Fibroblast of skin of abdomen (primary cell): ENCODE measurements at places on chromosomes 4 and X.

- DNase-seq: no peak
Observed at GRCh38 chrX:143781103-143781502, 60.6 kb upstream of the SPANXN2 start.

DNA sequence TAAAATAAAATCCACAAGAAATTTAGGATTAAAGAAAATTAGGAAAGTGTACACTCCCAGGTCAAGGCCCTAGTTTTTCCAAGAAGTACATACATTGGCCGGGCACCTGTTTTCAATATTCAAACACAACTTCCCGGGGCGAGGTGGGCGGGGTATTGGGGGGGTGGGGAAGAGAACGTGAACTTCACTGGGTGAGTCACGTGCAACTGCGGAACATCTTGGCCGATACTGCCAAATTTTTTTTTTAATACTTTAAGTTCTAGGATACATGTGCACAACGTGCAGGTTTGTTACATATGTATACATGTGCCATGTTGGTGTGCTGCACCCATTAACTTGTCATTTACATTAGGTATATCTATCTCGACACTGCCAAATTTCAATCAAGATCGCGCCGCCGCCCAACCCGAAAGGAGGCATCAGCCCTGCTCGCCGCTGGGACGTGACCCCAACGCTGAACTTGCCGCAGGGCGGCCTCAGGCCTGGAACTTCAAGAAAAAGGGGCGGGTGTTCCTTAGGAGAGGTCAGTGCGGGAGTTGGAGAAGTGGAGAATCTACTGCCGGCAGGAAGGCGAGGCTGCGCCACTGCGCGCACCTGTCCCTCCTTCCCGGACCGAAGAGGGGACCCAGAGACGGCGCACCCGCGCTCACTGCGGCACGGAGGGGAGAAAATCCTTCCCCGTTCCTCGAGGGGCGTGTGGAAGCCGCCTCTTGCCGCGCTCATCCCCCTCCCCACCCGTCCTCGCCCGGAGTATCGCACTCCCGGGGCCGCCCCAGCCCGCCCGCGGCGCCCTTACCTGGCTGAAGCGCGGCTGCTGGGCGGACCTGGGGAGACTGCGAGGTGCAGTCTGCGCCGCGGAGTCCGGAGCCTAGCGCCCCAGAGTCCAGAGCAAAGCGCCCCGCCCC, at the start of gene TEC:
Gene TEC, minus strand, starts transcription at position 883 of the 905 bp plus-strand sequence. CDS start 41,224 bp downstream, outside the sequence.
- no peak for DNase-seq

- DNase-seq: no peak
Observed at GRCh38 chr4:146260521-146260920, 46.2 kb downstream of the REELD1 start.

DNA sequence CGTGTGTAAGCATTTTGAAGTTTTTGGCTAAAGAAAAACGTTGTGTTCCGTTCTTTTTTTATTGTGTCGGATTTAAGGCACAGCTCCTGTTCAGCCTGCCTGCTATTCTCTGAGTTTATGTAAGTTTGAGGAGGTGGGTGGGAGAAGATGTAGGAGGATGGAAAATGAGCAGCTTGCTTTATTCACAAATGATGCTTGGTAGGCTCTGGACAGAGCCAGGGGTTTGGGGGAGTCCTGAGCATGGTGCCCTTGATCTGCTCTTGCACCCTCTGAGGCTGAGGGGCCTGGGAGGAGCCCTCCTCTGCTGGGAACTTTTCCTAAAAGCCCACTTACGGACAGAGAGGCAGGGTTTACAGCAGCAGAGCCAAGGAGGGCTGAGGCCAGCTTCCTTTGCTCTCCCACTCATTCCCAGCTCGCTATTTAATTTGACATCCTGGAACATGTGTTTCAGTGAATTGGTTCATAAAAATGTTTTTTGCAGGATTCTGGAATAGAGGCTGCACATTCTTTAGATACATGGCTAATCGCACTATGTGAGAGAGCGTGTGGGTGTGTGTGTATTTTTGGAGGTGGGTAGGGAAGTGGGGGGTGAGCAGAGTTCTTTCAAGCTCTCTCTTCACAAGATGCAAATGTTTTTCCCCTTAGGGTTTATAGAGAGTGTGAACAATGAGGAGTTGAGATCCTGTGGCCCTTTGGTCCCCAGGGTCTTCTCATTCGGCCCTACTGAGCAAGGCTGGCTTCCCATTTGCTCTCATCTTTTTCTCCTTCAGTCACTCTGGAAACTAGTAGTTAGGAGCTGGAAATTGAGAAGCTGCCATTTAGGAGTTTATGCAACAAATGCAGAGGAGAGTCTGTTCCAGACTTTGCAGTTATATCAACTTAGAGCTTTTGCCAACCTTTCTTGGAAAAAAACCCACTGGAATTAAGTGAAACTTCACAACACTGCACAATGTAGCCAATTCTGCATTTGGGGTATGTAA, 32.1 kb downstream of the TMEM131L start:
- DNase-seq: peak; percentile 84

GRCh38 chr4:85474818-85475630, at the start of gene ARHGAP24:
TSS of gene ARHGAP24 (plus strand) at chr4:85475150.
- peak; percentile 98 for DNase-seq

GRCh38 chrX:95539041-95539440, 1145.6 kb upstream of the DIAPH2 start:
- DNase-seq: no peak

DNA sequence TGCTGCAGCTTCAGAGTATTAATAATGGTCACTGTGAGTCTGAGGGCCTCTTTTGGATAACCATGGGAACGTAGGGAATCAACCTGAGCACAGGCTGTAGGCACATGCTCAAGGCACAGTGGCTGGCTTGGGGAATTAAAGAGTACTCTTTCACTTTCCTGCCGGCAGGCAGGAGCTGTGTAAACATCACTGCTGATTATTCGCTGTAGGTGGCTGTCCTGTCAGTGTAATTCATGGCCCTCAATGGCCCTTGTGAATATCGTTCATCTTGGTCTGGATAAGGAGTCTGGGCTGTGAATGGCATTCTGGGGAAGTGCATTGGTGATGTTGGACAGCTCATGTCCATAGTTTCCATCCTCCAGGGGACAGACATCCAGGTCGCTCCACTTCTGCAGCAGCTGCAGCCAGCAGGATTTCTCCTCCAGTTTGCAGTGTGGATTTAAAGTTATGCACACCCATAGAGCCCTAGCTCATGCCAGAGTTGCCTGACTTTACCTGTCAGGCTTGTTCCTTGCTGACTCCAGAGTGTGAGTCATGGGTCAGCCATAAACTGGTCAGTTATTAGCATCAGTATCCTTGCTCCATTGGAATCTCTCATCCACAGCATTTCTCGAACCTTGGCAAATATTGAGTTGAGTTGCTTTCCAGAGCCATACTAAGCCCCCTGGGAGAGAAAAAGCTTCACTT, 43.0 kb downstream of the C4orf33 start:
- no peak for DNase-seq

DNA sequence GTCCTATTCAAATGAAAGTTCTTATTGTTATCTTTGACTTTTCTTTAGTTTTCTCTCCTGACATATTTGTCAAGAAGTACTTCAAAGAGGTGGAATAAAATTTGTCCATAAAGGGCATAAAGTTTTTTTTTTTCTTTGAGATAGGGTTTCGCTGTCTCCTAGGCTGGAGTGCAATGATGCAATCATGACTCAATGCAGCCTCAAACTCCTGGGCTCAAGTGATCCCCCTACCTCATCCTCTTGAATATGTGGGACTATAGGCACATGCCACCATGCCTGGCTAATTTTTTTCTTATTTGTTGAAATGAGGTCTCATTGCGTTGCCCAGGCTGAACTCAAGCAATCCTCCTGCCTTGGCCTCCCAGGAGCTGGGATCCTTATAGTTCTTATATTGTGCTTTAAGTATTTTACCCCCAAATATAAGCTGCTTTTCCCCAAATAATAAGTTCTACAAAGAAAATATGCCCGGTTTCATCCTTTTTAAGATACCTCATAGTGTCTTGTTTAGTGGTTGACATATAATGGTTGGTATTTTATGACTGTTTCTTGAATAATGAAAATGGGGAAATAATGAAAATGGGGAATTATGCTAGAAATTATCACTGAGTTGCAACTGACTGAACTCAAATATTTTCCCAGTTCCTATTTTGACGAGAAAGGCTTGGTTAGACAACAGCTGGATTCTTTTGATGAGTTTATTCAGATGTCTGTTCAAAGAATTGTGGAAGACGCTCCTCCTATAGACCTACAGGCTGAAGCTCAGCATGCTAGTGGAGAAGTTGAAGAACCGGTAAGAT, 11.6 kb downstream of the POLR2B start:
- peak; percentile 62 for DNase-seq
